NCI-H1694 treated with DMSO at 0.1 percent for 48 hours (cell line): ENCODE measurements at places on chromosomes 6 and 20.

DNA sequence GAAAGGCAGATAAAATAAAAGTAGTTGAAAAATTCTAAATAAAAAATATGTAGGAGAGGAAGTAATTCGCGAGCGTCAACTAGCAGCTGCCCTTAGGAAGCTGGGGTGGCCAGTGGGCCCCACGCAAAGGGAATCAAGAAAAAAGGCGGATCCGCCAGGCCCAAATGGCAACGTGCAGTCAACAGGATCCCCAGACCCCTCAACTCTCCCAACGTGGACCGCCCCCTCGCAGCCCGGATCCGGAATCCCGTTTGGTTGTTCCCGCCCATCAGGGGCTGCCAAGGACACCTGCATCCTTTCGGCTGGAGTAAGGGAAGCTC, 296 bp downstream of the DZANK1 start:
- no peak for DNase-seq

DNA sequence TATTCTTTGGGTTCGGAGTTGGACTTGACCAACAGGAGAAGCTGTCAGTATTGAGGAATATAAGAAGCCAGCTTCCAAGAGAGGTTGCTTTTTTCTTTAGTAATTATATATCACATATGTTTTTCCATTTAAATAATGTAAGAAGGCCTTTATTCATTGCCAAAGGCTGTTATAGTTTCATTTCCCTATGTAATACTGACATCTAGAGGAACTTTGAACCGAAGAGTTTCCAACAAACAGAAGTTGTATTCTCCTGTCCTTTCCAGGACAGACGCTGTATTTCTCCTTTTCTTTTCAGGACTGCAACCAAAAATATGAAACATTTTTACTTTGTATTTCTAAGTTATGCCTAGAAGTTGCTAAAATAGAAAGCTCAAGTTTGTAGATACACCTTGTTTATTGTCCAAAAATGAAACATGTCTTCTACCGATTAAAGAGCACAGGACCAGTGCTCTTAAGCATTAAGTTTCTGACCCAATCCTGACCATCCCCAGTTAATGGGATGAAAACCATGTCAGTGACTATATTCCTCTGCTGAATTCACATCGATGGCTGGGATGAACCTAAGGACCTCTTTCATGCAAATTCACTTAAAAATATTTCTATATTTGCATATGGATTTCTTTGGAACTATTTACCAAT, 55.1 kb downstream of the MYLK4 start:
- DNase-seq = peak; percentile 60

- no peak for DNase-seq
These were observed 1.7 kb downstream of the APMAP start for GRCh38 chr20:24990810-24991252.

DNA sequence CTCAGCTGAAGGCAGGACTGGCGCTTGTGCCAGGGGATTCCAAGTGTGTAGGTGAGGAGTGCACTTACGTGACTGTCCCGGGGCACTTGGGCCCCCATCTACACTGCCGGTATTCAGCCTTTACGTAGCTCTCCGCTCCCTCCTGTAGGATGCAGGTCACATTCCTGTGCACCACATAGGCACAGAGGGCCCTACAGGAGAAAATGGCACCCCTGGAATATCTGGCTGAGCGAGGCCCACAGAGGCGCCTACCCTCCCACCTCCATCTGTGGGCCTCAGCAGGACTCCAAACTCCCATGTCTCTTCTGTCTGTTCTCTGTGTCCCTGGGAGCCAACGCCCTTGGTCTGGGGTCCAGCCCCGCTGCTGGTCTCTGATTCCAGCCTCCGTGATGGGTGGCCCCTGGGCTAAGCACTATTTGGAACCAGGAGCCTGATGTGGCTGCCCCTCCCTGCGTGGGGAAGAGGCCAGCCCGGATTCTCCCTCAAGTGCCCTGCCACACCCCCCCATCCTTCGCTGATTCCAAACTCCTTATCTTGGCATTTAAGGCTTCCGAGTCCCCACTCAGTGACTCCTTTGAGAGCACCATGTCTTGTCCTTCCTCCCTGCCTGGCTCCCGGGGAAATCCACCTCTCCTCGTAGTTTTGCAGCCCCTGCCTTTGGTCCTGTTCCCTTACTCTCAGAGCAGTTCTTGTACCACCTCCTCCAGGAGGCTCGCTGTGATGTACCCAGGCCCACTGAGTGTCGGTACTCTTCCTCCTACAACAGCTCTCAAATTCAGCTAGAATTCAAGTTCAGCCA, 1.5 kb downstream of the EMILIN3 start:
- no peak for DNase-seq

DNA sequence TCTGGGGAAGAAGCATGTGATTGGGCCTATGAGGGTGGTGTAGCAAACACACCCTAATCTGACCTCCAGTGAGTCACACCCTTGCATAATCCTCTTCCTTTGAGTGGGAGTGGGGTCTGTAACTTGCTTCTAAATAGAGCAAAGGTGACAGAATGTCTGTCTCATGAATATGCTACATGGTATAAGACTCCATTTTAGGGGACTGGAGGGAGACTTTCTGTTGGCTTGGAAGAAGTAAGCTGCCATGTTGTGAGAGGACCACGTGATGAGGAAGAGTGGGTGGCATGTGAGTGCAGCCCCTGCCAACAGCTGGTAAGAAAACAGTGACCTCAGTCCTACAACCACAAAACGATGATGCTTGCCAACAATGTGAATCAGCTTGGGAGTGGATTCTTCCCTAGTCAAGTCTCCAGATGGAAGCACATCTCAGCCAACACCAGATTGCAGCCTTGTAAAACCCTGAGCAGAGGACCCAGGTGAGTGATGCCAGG, 3.7 kb downstream of the AK9 start:
- no peak for DNase-seq
